ENCODE measurements at places on chromosomes 7 and 10. TPM values are rescaled to one million over a fixed set of nuclear protein-coding genes. Genes with fewer than 3 reads are reported as not detected.

Gene TMEM140
- 40.3 TPM for total RNA-seq

Gene CUBN
- 5.8 TPM for total RNA-seq

Gene GFRA1
- 0.69 TPM for total RNA-seq

Gene SPDYE2
- total RNA-seq, result not detected

Gene MMRN2
- total RNA-seq, result not detected

Gene PTPN20
- 0.69 TPM for total RNA-seq

Gene FRMD4A
- 53.4 TPM for total RNA-seq

Gene BEND7
- 1.7 TPM for total RNA-seq

Gene SLC13A1
- not detected for total RNA-seq

Gene MET
- 34.0 TPM for total RNA-seq

Gene PSPH
- total RNA-seq, result 176 TPM

Gene BTRC
- 16.8 TPM for total RNA-seq

Gene NKX2-3
- total RNA-seq, result not detected

Gene MSS51
- total RNA-seq, result 0.67 TPM

Gene CPA5
- total RNA-seq, result not detected

Gene LIPM
- total RNA-seq, result not detected

Gene NUPR2
- total RNA-seq, result not detected

Gene MYOZ1
- not detected for total RNA-seq

Gene SYT15
- not detected for total RNA-seq

Gene OR6V1
- total RNA-seq, result not detected

Gene CRHR2
- not detected for total RNA-seq

Gene GLCCI1
- total RNA-seq, result 6.0 TPM

Gene TMEM229A
- not detected for total RNA-seq

Measured in melanocyte of skin (primary cell).